Dermis microvascular lymphatic vessel endothelial cell (primary cell): ENCODE measurements at places on chromosomes 7 and 10.

GRCh38 chr7:115032715-115033703 lies 111.1 kb downstream of the MDFIC start:
- DNase-seq: no peak

- DNase-seq: no peak
Measured at GRCh38 chr10:72659694-72660093, 32.2 kb upstream of the MCU start.

DNA sequence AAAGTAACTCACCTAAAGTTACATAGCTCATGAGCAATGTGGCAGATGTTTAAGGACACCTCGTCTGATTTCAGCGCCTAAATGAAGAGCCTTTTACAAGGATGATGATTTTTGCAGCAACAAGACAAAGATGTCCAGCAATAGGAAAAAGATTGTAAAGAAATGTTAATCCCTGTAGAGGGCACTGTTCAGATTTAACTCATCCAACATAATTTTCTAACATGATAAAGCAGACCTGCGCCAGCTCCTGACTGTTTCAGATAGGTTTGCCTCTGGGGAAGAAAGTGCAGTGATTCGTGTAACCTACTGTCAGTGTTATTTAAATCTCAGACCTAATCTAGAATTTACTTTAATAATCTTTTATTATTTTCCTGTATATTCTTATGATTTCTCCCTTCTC lies 595.2 kb downstream of the AUTS2 start:
- DNase-seq: no peak

DNA sequence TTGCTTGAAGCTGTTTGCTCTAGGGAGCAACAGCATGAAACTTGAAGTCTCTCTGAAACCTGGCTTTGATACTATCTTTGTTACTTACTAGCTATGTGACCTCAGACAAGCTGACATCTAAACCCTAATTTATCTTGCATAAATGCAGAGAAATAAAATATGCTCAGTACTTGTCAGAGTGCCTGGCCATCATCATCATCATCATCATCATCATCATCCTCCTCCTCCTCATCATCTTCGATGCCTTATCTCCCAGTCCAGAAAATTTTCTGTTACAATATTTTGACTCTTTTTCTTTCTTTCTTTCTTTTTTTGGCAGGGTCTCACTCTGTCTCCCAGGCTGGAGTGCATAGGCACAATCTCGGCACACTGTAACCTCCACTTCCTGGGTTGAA lies 34.8 kb upstream of the TAX1BP1 start:
- DNase-seq: no peak

DNA sequence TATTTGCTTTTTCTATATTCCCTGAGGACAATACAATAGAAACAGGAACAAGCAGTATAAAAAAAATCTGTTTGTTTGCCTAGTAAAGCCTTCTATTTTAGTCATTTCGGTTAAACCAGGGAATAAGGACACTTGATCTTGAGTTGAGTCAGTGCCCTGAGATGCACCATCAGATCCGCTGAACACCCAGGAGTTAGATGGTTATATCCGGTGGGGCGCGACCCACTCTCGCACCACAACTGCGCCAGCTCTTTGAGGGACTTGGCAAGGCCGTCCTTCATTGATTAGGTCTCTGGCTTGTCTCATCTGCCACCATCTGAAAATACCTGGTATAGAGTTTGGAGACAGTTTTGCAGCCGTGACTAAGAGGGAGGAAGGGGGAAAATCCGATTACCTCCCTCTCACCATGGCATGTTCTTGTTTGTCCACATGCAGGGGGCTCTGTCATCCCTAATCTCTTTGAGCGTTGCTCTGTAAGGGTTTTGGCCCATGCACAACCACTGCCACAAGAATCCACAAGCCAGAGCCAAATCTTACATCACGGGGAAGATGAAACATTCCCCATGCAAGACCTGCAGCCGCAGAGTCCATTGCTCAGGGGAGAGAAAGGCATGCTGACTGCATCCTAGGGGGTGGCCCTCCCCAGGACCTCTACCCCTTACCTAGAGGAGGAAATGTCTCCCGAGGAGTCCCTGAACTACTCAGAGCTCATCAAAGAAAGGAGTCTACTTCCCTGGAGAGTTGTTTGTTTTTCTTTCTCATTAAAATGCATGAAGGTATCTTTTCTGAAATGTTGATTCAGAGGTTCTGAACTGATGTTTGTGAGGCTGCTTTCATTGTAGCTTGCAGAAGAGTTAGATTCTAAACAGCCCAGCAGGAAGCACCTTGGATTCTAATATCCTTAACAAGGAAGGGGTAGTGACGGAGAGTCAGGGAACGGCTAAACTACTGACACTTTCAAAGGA lies 101.6 kb upstream of the FAM171A1 start:
- DNase-seq: no peak

- no peak for DNase-seq
Measured at GRCh38 chr10:64363687-64364086, 842.5 kb downstream of the REEP3 start.

DNA sequence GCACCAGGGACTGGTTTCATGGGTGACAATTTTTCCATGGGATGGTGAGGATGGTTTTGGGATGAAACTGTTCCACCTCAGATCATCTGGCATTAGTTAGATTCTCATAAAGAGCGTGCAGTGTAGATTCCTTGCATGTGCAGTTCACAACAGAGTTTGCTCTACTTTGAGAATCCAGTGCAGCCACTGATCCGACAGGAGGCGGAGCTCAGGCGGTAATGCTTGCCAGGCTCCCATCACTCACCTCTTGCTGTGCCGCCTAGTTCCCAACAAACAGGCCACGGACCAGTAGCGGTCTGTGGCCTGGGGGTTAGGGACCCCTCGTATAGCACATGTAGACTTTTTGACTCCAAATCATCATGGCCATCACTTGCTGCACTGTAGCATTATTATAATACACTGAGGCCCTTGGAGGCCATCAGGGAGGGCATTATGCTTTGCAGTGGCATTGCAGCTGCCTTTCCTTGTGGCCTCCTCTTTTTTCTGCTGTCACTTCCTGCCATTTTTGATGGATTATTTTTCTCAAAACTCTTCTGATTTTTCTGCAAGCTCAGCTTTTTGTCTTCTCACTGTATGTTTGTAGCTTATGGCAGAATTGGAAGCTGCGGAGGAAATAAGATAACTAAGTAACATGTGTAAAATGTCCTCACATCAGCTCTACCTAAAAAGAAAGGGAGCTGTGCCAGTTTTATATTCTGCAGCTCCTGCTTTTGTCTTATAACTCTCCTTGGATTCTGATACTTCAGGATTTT lies 18.5 kb downstream of the CSGALNACT2 start:
- no peak for DNase-seq

DNA sequence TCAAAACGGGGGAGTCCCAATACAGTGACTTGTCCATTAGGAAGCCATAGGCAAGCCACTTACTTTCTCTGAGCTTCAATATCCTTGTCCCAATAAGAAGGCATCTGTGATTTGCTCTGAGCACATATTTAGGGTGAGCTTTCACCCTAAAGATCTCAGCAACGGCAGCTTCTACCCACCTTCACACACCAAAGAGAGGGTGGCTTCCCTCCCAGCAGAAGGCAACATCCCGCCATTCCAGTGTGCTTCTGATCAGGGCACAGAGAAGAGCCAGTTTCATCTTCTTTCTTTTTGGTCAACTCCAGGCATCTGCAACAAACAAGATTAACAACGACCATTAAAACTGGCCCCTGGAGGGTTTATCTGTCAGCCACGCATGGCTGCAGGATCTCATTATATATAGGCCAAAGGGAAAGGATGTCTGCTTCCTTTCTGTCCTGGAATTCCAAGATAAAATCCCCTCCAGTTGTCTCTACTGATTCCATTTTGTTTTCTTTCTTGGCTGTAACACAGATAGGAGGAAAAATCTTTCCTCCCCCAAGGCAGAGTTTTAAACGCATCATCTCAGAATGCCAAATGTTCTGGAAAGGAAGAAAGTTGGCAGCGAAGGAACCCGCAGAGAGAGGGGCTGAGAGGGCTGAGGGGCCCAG lies 491 bp upstream of the SH2D4B start:
- DNase-seq: no peak

DNA sequence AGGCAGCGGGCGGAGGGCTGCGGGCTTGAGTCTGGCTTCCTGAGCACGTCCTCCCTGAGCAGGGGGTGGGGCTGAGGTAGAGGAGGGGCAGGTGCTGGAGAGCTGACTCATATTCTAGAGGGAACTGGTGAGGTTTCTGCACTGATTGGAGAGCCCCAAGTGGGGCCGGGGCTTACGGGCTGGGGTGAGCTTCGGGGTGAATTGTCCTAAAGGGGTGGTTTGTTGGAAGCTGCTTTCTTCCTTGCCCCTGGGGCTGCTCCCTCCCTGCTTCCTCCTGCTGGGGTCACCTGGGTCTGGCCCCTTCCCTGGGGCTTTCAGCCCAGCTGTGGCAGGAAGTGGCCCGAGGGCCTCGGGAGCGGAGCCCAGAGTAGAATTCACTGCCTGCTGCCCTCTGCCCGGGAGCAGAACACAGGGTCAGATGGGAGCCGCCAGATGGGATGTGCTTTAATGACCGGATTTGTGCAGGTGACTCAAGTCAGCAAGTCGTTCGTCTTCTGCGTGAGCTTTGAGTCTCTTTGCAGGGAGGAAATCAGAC lies 48.6 kb downstream of the FAM20C start:
- no peak for DNase-seq

- no peak for DNase-seq
Measured at GRCh38 chr10:60835049-60835448, 56.8 kb downstream of the CDK1 start.

DNA sequence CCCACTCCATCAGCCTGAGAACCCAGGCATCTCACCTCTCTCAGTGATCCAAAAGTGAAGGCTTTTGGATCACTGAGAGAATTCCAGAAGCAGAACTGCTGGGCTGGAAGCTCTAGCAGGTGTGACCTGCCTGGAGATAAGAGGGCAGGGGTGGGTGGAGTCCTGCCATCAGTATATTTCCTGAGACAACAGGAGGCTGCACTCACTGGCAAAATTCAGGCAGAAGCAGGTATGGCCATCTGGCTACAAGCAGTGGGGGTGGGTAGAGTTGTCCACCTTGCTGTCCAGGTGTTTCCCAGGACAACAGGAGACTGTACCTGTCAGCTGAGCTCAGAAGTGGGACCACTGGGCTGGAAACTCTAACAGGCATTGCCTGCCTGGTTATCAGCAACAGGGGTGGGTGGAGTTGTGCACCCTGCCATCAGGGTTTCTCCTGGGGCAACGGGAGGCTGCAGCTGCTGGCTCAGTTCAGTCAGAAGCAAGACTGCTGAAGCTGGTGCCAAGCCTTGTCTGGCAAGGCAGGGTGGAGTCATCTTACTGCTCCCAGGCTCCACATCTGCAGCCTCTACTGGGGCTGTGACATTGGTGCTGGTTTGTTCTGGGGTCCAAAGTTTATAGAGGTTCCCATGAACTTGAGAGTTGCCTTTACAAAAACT lies 47.2 kb upstream of the SFTPD start:
- no peak for DNase-seq

DNA sequence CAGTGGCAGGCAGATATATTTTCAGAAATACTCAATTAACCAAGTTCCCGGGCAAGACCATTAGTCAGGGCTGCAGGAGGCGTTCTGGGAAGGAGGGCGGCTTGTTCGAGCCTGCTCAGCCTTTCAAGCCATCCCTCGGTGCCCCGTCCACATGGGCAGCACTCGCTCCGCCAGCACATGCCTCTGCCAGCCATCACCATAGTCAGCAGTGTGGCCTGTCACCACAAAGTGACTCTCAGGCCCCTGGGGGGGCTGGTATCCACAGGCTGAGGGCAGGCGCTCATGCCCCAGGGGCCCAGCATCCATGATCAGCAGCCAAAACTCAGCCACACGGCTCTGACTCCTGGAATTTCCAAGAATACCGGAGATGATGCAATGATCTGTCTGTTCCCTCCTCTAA lies 81.9 kb downstream of the CHST15 start:
- no peak for DNase-seq

GRCh38 chr10:130025326-130025725 lies 61.3 kb upstream of the EBF3 start:
- DNase-seq: no peak

DNA sequence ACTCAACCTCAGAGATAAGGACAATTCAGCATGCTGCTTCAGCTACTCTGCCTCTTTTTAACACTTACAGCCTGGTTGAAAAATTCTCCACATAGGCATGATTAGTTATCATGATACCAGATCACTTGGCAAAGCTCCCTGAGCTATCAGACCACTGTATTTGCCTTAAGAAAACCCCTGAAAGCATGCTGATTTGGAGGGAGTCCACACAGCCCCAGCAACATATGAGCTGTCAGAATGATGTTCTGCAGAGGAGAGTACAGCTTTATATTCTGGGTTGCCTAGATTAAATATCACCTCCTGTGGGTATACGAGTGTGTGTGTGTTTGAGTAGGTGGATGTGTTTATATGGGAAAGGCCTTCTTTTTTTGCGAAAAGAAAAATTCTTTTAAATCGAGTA lies 170.2 kb upstream of the CHRM2 start:
- DNase-seq: no peak

DNA sequence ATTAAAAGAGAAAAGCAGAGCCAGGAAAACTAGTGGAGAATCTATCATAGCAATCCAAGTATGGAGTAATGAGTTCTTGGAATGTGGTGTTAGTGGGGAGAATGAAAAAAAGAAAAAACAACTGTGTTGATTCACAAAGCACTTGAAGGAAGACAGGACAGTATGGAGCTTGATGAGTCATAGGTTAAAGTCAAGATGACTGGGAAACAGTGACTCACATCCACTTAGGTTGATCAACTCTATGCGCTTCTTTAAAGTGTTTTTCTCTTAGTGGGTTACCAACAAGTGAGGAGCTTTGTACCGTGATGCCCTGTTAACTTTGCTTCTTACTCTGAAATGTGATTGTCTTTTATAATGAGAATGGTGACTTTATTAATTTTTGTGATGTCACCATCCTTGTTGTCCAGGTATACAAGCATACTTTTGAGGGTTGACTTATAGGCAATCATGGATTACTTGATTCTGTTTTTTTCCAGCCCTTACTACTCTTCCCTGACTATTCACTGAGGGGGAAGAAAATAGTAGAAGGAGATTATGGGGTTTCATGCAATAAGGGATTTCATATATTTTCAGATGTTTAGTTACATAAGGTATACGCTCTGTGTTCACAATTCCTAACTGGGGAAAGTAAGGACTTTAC lies 32.1 kb upstream of the MDFIC start:
- no peak for DNase-seq
